ENCODE measurements at places on chromosomes 1 and 21. TPM values are rescaled to one million over a fixed set of nuclear protein-coding genes. Genes with fewer than 3 reads are reported as not detected.

Gene KPRP
- total RNA-seq = not detected

Gene TMEM61
- not detected for total RNA-seq

Gene SPATA45
- total RNA-seq = not detected

DNA sequence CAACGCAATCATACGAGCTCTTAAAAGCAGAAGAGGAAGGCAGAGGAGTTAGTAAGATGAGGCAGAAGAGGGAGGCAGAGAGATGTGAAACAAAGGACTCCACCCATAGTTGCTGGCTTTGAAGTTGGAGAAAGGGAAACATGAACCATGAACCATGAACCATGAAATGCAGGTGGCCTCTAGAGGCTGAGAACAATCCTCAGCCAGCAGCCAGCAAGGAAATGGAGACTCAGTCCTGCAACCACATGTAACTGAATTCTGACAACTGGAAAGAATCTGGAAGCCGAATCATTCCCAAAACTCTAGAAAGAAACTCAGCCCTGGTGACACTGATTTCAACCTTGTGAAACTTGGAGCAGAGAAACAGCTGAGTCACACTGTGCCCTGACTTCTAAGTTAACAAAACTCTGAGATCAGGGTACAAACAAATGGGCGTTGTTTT is 10.1 kb downstream of the DIPK1A start:
- DNase-seq = peak; percentile 53

GRCh38 chr1:234535763-234536515 is 57.0 kb upstream of the TARBP1 start:
- no peak for DNase-seq

Data from Karpas-422 (cell line).